ENCODE measurements at places on chromosomes 1 and 21. TPM values are rescaled to one million over a fixed set of nuclear protein-coding genes. Genes with fewer than 3 reads are reported as not detected.

RBM8A gene
- 349 TPM for total RNA-seq

IGFN1 gene
- not detected for total RNA-seq

TEDDM1 gene
- total RNA-seq: not detected

RAB42 gene
- total RNA-seq: not detected

TRAF3IP3 gene
- 204 TPM for total RNA-seq

FCER1G gene
- 3.0 TPM for total RNA-seq

DNA sequence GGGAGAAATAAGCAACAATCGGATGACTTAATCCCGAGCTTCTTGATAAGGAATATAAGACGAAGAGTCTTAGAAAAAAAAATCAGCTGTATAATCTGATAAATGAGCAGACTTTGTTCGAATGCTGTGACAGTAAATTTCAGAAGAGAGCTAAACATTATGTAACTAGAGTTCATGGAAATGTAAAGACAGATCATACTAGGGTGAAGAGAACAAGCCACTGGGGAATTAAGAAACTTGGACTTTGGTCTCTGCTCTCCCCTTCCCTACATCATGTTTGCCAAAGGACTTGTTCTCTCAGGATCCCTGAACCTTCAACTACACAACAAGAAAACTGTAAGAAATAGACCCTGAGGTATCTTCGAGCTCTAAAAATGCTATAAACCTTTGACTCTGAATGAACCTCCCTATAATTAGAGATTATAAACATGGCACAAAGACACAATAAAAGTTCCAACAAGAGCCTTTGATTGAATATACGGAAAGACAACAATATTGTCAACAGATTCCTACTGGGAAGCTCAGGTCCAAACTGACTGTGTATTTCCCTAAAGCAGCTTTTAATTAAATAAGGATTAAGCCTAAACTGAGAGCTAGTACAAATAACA, 27.5 kb downstream of the FRRS1 start:
- peaks cover 2% of the 10 kb centered on the region for H3K36me3 ChIP-seq
- DNase-seq: no peak
- H3K4me3 ChIP-seq: no peak overlapping the region
- no peaks in the 10 kb centered on the region for H3K27me3 ChIP-seq
- H3K27ac ChIP-seq: no peak overlapping the region

DNA sequence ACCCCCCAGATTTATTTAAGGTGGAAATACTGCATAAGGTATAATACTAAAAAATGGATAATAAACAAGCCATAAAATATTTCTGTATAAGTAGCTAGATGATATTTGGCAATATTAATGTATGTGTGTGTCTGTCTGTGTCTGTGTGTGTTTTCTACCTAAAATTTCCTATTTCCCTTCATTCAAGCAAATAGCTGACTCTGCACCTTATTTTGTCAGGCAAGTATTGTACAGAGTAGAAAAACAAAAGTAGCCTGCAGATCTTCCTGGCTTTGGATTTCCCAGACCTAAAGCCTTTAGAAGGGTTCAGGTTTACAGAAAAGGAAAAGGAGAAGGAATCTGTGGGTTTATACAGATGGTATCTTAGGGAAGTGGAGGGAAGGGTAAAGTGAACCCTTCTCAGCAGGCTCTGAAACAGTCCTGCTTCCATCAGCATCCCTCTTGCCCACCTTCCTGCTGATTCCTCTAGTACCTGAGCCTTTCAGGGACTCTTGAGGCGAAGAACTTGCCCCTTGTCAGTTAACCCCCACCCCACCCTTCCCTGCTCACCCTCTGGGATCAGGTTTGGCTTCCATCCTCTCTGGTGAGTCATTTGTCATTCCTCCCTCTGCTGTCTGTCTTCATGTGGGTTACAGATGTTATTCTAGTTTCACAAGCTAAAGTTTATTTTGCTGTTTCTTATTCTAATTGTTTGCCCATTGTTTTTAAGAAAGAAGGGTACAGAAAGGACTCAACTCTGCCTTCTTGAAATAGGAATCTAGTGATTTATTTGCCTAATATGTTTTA, 21.7 kb upstream of the RGS16 start:
- H3K36me3 ChIP-seq: no peaks in the 10 kb centered on the region
- H3K27me3 ChIP-seq: peaks cover 24% of the 10 kb centered on the region
- peaks cover 81% of the 10 kb centered on the region for H3K4me1 ChIP-seq
- no peak overlapping the region for H3K4me3 ChIP-seq

DNA sequence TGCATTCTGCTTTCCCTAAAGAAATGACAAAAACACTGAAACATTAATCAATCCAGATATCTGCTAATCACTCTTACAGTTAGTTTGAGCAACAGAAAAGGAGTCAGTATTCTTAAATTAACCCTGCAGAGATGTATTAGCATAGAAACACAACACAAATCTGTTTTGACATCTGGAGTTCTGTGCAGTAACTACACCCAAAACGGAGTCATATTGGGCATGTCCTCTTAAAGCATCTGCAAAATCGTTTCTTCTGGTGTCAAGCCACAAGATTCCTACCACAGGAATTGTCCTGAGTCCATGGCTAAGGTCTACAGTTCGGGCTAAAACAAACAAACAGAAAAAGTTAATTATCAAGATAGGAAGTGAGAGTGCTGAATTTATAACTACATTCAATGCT, 332.1 kb upstream of the PKN2 start:
- H3K4me1 ChIP-seq: no peaks in the 10 kb centered on the region
- H3K27me3 ChIP-seq: no peaks in the 10 kb centered on the region
- H3K36me3 ChIP-seq: no peaks in the 10 kb centered on the region
- H3K4me3 ChIP-seq: no peak overlapping the region
- H3K27ac ChIP-seq: no peak overlapping the region

DNA sequence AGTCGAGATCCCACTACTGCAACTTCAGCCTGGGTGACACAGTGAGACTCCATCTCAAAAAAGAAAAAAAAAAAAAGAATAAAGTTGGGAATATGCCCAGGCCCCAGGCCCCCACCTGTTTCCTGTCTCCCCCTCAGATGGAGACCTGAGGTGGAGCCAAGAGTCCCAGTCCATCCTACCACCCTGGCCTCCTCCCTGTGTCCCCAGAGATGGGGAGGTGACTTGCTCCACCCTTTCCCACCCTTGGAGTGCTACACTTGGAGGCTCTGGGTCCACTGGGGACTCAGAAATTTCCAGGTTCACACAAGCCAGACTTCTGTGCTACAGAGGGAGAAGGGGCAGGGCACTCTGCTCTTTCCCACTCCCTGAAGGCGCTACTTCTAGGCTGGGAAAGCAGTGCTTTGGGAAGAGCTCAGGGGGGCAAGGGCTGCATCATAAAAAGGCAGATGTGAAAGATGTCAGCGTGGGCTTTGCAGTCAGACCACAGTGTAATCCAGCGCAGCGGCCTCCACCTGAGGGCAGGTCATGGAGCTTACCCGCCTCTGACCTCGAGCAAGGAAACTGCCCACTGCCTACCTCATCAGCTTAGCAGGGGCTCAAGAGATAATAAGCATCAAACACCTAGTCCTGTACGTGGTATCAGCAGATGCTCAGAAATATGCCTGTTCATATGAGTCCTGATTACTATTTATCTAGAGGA, 13.4 kb downstream of the TMEM63A start:
- peaks cover 26% of the 10 kb centered on the region for H3K36me3 ChIP-seq
- H3K4me3 ChIP-seq: no peak overlapping the region
- no peaks in the 10 kb centered on the region for H3K27me3 ChIP-seq

DNA sequence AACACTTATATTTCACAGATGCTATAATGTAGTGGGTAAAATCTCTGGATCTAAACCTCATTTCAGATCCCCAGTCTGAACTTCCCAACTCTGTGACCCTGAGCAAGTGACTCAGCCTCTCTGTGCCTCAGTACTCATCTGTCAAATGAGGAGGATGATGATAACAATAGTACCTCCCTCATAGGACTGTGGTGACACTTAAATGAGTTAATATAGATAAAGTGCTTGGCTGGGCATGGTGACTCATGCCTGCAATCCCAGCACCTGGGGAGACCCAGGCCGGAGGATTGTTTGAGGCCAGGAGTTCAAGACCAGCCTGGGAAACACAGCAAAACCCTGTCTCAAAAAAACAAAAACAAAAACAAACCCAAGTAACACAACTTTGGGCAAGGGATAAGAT, 4.7 kb upstream of the ECE1 start:
- H3K27me3 ChIP-seq: no peaks in the 10 kb centered on the region
- peak; percentile 67 for DNase-seq
- H3K36me3 ChIP-seq: peaks cover 30% of the 10 kb centered on the region
- H3K27ac ChIP-seq: peak overlapping the region; percentile 97
- H3K4me3 ChIP-seq: peak overlapping the region; percentile 74

DNA sequence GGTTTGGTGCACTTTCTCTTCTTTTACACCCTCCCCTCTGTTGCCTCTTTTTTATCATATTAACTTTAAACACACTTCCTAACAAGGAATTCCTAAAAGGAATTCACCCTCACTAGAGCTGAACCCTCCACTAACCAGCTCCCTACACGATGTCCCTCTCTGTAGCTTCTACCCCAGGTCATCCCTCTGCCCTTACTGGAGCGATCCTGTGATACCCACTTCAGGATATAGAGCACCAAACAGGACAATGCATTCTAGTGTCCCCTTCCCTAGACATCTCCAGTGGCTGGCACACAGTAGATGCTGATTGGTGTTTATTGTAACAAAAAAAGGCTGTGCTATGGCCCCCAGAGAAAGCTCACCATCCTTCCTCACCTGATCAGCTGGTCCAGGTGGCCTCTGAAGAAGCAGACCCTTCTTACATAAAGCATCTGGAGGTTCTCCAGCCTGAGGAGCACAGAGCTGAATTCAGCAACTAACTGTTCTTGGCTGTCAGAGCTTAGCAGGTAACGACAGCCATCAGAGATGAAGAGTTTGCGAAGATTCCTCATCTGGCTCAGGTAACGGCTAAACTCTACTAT, 1.4 kb downstream of the PRAMEF18 start:
- no peak overlapping the region for H3K27ac ChIP-seq
- peaks cover 4% of the 10 kb centered on the region for H3K27me3 ChIP-seq
- H3K4me1 ChIP-seq: no peaks in the 10 kb centered on the region

DNA sequence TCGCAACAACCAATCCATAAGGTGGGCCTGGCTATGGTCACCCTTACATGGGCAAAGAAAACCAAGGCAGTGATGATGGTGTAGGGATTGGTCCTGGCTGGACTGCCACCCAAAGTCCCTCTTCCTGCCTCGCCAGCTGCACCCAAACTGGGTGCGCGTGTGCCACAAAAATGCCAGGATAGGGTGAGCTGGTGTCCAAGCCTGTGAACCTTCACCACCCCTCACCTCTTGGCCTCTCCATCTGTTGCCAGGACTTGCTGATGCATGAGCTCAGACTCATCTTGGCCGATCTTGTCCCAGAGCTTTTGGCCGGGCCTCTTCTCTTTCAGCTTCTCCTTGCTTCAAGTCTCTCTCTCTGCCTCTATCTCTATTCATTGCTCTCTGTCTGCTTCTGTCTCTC, 41.8 kb downstream of the FOXD2 start:
- H3K36me3 ChIP-seq: no peaks in the 10 kb centered on the region
- DNase-seq: no peak
- no peak overlapping the region for H3K27ac ChIP-seq
- no peaks in the 10 kb centered on the region for H3K4me1 ChIP-seq
- no peak overlapping the region for H3K4me3 ChIP-seq

GRCh38 chr1:2135941-2136340, 58.6 kb downstream of the FAAP20 start:
- peaks cover 11% of the 10 kb centered on the region for H3K4me1 ChIP-seq
- no peak for DNase-seq

GRCh38 chr1:64492424-64492823, 22.5 kb downstream of the CACHD1 start:
- H3K36me3 ChIP-seq: no peaks in the 10 kb centered on the region
- no peak for DNase-seq
- no peaks in the 10 kb centered on the region for H3K27me3 ChIP-seq

- DNase-seq: no peak
- peaks cover 11% of the 10 kb centered on the region for H3K36me3 ChIP-seq
- H3K27ac ChIP-seq: no peak overlapping the region
- H3K4me1 ChIP-seq: peaks cover 78% of the 10 kb centered on the region
- no peak overlapping the region for H3K4me3 ChIP-seq
Observed at GRCh38 chr1:206713070-206713469, 28.4 kb downstream of the MAPKAPK2 start.

DNA sequence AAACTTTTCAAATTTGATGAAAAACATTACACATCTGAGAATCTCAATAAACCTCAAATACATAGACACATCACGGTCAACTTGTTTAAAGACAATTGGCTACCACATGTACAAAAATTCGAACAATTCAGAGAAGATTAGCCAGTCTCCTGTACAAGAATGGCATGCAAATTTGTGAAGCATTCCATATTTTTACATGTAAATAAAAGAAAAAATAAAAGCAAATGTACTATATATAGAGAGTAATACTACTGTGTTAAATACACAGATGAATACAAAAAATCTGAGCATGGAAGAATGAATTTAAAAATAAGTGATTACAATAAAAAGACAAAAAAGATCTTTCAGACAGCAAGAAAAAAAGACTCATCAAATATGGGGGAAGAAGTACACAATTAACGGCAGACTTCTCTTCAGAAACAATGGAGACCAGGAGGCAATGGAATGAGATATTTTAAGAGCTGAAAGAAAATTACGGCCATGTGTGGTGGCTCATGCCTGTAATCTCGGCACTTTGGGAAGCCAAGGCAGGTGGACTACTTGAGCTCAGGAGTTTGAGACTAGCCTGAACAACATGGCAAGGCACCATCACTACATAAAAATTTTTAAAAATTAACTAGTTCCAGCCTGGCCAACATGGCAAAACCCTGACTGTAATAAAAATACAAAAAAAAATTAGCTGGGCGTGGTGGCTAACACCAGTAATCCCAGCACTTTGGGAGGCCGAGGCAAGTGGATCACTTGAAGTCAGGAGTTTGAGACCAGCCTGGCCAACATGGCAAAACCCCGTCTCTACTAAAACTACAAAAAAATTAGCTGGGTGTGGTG, 23.2 kb downstream of the HAX1 start:
- H3K36me3 ChIP-seq: peaks cover 13% of the 10 kb centered on the region
- DNase-seq: no peak
- no peaks in the 10 kb centered on the region for H3K4me1 ChIP-seq
- H3K27ac ChIP-seq: no peak overlapping the region
- no peak overlapping the region for H3K4me3 ChIP-seq

DNA sequence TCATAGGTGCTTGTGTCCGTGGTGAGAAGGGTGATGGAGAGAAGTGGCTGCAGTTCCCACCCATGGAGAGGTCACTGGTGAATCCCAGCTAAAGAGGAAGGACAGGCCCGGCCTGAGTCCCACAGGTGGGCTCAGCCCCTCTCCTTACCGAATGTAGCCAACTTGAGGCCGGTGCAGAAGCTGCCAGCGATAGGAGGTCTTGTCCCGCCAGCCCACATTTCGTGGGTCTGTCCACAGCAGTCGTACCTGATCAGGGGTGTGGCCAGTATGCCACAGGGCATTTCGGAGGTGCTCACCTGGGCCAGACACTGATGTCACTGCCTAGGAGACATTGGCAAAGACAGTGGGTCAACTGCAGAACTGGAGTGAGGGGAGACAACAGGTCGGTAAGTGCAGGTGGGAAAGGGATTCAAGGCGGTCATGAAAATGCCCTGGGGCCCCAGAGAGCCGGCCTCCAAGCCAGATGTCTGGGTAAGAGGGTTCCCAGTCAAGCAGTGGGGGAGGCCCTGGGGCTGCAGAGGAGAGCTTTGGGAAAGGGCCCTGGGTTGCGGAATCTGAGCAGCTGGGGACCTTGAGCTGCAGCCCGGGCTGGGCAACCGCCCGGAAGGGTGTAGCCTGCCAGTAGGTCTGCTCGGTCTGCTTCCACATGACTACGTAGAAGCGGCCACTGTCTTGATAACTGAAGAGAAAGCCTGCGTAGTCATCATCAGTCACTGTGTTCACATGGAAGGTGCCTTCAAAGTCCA, 10.6 kb downstream of the THBS3 start:
- no peak for DNase-seq
- peaks cover 12% of the 10 kb centered on the region for H3K36me3 ChIP-seq
- peaks cover 5% of the 10 kb centered on the region for H3K27me3 ChIP-seq
- peaks cover 35% of the 10 kb centered on the region for H3K4me1 ChIP-seq
- H3K27ac ChIP-seq: no peak overlapping the region
- H3K4me3 ChIP-seq: no peak overlapping the region
